AG09319 (cell line): ENCODE measurements at places on chromosomes 2 and 18.

DNA sequence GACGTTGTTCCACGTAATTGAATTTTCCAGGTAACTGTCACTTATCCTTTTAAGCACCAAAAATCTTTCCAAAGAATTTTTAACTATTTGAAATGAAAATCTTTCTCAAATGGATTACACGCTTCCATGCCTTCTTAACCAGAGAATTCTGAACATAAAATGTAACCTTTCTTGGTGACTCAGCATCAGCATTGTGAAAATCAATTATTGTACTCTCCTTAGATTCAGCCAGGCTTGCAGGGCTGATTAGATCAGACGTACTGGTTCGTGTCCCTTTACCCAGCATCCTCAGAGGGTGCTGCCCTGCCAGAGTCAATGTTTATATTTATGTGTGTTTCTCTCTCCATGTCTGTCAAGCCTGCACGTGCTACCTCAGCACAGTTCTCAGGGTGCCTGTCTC lies 623.9 kb downstream of the CNTNAP5 start:
- DNase-seq, result no peak

DNA sequence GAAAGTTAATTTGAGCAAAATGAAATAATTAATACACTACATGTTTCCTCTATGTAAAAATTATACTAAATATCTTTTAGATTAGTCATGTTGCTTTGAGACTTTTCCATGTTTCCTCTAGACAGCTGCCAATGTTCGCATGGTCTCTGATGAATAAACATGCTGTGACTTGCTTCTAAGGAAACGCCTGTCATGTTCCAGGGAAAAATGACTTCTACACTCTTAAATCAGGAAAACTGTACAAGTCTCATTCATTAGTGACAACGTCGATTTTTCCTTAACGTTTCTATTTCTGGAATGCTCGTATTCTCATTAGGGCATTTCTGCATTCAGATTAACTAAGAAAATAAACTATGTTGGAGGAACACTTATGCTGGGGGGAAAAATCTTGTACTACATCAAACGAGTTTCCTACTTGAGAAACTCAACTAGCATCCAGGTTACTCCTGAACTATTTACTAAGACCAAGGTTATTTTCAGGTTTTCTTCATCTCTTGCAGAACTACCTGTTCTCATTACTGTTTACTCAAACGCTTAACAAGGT lies 1.6 kb downstream of the COBLL1 start:
- no peak for DNase-seq

DNA sequence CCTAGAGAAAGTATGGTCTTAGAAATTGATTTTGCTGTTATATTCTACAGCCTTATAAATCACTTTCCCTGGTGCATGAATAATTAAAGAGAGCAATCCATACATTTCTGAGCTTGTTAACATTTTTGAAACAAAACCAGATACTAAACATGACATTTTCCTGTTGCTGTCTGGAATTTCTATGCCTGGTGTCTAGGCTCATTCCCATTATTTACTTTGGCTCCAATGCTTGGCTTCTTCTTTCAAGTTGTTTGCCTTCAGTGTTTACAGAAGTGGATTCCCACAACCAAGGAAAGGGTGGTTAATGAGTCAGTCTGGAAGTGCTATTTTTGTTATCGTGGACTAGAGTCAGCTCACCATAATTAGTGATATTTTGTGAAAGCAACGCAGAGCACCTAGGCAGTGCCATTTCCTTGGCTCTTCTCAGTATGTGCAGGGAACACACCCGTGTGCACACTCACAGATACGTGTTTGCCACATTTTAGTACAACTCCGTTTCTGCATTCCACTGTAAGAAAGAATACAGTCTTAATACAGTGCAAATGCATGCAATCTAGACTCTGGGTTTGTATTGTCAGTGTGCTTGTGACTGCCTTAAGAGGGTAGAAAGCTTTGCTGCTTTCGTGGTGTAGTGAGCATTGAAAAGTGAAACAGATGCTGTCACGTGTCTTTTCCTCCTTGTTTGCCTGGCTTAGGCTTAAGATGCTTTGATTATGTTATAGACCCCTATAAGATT lies 185.0 kb upstream of the RASGRP3 start:
- DNase-seq, result peak; percentile 49

DNA sequence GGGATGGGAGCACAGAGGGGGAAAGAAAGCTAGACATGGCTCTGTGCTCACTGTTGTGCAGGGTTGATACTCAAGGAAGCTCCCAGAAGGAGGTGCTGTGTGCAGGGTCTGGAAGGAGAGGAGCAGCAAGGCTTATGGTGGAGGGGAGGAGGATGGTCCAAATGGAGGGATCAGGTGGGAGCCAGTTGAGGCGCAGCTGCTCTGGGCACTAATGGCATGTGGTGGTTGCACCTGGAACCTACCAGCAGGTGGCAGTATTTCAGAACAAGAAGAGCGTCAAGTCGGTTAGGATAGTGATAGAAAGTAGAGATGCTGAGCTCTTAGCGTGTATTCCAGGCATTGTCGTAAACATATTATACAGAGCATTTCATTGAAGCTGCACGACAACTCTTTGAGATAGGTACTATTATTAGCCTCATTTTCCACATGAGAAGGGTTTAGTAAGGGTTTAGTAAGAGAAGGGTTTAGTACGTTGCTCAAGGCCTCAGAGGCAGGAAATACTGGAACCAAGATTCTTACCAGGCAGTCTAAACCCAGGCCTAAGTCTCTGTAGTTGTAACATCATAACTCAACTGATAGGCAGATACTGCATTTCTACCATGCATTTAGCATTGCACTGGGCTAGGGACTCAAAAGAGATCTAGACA lies 223.7 kb downstream of the CYP26B1 start:
- DNase-seq, result no peak

GRCh38 chr2:16114836-16115235 lies 174.5 kb downstream of the MYCN start:
- no peak for DNase-seq

- no peak for DNase-seq
Measured at GRCh38 chr2:21289989-21290388, 166.2 kb downstream of the TDRD15 start.
